ENCODE measurements at places on chromosomes 11 and 22.

GRCh38 chr11:44615041-44615755, 49.7 kb downstream of the CD82 start:
- no peaks in the 10 kb centered on the region for H3K36me3 ChIP-seq
- DNase-seq = no peak
- no peaks in the 10 kb centered on the region for H3K27me3 ChIP-seq
- no peaks in the 10 kb centered on the region for H3K4me1 ChIP-seq
- H3K4me3 ChIP-seq = no peak overlapping the region
- no peak overlapping the region for H3K27ac ChIP-seq

- DNase-seq = no peak
- peaks cover 5% of the 10 kb centered on the region for H3K4me1 ChIP-seq
- H3K27ac ChIP-seq = peak overlapping the region; percentile 58
- H3K4me3 ChIP-seq = no peak overlapping the region
Observed at GRCh38 chr11:64661146-64661545, 61.9 kb downstream of the NRXN2 start.

DNA sequence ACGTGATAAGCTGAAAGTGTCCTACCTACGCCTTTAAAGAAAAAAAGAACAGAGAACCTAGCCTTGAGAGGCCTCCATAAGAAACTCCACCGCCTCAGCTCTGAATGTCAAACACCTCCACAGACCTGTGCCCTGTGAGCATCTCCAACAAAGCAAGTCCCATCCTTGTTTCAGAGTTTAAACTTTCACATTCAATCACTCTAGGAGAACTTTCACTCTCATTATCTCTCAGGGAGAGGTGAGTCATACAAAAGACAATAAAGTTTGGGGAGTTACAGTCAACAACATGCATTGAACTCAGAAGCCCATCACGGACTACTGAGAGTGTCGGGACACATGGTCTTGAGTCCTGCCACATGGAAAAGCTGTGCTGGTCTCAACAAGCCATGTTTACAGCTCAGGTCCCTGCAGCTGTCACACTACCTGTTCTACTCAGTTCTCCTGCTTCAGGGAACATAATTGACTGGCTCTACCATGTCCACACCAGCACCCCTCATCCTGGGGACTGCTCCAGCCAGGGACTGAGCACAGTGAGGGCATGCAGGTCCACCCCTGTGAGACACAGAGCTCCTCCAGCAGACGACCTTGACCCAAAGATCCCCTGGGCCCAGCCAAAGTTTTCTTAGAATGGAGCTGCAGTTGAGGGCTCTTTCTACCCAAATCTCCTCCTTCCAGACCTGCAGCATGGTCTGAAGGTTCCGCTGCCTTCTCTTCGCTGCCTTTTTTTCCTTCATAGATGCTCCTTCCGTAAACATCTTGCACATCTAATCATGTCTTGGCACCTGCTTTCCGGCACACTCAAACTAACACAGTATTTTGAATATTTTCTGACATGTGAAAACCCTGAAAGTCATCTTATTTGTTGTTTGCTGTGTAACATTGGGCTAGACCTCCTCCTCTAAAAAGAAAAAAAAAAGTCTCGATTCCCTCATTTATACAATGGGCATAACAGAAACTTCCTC, 114.9 kb downstream of the ETS1 start:
- H3K4me3 ChIP-seq = no peak overlapping the region
- no peak for DNase-seq
- peaks cover 31% of the 10 kb centered on the region for H3K4me1 ChIP-seq
- no peaks in the 10 kb centered on the region for H3K27me3 ChIP-seq
- peaks cover 6% of the 10 kb centered on the region for H3K36me3 ChIP-seq

- no peak overlapping the region for H3K27ac ChIP-seq
- H3K27me3 ChIP-seq = no peaks in the 10 kb centered on the region
- H3K4me3 ChIP-seq = no peak overlapping the region
- H3K36me3 ChIP-seq = no peaks in the 10 kb centered on the region
- H3K4me1 ChIP-seq = peaks cover 85% of the 10 kb centered on the region
Observed at GRCh38 chr22:36359470-36359996, 28.2 kb downstream of the MYH9 start.

DNA sequence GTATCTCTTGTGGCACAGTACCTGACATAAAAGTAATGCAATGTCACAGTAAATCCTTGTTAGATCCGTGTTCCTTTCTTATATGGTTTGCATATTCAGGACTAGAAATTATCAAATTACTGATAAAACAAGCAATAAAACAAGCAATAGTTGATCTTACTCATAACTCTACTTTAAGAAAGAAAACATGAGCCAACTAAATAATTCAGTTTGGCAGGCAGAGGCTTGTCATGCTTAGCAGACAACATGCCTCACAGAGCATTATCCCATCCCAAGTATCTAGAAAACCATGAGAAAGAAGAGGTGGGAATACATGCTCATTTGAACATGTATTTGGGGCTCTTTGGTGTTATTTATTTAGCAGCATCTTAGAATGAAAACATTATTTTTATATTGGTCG, 241.9 kb downstream of the SOX6 start:
- peaks cover 23% of the 10 kb centered on the region for H3K4me1 ChIP-seq
- no peak overlapping the region for H3K27ac ChIP-seq
- DNase-seq = no peak
- H3K4me3 ChIP-seq = no peak overlapping the region

DNA sequence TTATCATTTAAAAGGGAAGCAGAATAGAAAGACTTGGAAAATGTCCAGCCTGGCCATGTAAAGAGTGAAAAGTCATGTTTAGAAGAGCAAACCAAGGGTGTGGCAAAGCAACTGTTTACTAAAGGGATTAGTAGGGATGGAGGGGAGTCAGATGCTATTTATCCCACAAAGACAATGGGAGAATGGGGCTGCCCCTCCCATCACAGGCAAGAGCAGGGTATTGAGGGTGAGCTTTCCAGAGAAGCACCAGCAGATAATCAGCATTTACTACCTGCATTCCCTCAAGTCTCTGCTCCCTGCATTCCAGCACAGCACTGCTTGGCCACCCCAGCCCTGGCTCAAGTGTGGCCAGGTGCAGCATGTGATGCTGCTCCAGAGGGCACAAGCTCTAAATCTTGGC, 18.5 kb upstream of the QSER1 start:
- H3K4me1 ChIP-seq = no peaks in the 10 kb centered on the region
- no peaks in the 10 kb centered on the region for H3K27me3 ChIP-seq
- H3K4me3 ChIP-seq = no peak overlapping the region
- no peaks in the 10 kb centered on the region for H3K36me3 ChIP-seq

DNA sequence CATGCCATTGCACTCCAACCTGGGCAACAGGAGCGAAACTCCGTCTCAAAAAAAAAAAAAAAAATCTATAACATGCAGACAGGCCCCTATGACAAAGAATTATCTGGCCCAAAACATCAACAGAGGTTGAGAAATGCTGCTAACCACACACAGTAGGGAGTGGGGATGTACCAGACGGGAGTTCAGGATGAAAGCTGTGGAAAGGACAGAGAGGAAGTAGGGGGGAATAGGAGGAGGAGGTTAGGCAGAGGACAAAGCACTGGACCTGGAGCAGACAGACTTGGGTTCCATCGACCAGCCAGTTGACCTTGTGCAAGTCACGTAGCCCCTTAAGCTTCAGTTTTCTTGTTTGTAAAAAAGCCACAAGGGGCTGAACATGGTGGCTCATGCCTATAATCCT, 12.5 kb downstream of the LRP4 start:
- H3K4me3 ChIP-seq = no peak overlapping the region
- no peaks in the 10 kb centered on the region for H3K36me3 ChIP-seq
- no peaks in the 10 kb centered on the region for H3K27me3 ChIP-seq
- H3K4me1 ChIP-seq = peaks cover 9% of the 10 kb centered on the region
- no peak for DNase-seq

DNA sequence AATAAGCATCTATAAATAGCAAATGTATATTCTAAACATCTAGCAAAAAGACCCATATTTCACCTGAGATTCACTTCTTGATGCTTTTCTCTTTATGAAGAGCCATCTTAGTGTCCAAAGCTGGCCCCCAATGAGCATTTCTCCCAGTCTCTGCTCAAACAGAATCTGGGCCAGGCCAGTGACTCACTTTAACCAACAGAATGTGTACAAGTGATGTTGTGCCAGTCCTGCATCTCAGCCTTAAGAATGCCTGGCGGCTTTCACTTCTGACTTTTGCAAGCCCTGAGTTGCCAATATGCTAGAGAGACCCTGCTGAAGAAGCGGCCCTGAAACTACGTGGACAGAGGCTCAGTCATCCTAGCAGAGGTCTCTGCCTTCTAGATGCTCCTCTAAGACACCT, 6.9 kb upstream of the COPB1 start:
- no peaks in the 10 kb centered on the region for H3K4me1 ChIP-seq
- no peak overlapping the region for H3K27ac ChIP-seq
- no peak for DNase-seq
- no peaks in the 10 kb centered on the region for H3K27me3 ChIP-seq
- peaks cover 81% of the 10 kb centered on the region for H3K36me3 ChIP-seq

DNA sequence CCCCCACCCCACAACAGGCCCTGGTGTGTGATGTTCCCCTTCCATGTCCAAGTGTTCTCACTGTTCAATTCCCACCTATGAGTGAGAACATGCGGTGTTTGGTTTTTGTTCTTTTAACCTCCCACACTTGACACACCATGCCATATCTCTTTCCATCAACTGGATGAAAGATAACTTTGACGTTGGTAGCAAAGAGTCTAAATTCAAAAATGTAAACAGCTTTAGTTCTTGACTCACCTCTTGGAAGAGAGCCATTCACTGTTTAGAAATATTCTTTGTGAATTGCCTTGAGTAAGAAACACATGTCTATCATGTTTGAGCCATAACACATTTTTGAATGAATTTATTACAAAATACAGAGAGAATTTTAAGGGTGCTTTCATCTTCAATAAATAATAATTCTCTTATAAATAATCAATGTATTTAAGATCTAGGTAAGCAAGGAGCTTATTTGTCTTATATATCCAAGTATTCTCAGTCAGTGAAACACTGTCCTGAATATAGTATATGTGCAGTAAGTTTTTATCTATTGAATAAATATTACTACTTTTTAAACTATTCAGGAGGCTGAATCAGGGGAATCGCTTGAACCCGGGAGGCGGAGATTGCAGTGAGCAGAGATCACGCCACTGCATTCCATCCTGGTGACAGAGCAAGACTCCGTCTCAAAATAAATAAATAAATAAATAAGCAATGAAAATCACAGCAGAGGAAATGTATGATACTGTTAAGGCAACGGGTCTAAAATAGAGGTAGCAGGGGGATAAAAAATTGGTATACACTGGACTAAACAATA, 6.7 kb downstream of the CARD18 start:
- no peak for DNase-seq
- no peak overlapping the region for H3K27ac ChIP-seq
- H3K4me1 ChIP-seq = no peaks in the 10 kb centered on the region
- no peaks in the 10 kb centered on the region for H3K27me3 ChIP-seq

- DNase-seq = peak; percentile 48
- H3K4me1 ChIP-seq = peaks cover 5% of the 10 kb centered on the region
- peak within 1 kb of the TSS; percentile 71 for H3K4me3 ChIP-seq
- H3K36me3 ChIP-seq = no peaks in the 10 kb centered on the region
- H3K27me3 ChIP-seq = no peaks in the 10 kb centered on the region
Observed at GRCh38 chr11:73308003-73308960, at the start of gene ARHGEF17. Gene ARHGEF17 (plus strand): TSS chr11:73308276. CDS start chr11:73308639, 363 bp downstream.

DNA sequence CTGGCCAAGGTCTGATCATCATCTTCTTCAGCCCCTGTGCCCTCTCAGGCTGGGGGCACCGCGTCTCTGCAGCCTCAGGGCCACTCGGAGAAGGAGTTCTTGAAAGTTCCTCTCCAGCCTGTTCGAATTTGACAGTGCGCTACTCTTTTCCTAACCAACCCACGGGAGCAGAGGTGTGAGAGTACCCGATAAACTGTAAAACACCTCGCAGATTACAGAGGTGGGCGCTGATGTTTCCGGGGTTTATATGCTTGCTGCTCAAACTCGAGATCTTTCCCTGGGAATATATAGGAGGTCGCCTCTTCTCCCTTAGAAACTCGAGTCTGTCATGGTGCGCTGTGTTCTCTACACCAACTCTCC, 515 bp downstream of the CTR9 start:
- peaks cover 6% of the 10 kb centered on the region for H3K4me1 ChIP-seq
- peak overlapping the region; percentile 60 for H3K4me3 ChIP-seq
- H3K36me3 ChIP-seq = peaks cover 36% of the 10 kb centered on the region
- no peak for DNase-seq

DNA sequence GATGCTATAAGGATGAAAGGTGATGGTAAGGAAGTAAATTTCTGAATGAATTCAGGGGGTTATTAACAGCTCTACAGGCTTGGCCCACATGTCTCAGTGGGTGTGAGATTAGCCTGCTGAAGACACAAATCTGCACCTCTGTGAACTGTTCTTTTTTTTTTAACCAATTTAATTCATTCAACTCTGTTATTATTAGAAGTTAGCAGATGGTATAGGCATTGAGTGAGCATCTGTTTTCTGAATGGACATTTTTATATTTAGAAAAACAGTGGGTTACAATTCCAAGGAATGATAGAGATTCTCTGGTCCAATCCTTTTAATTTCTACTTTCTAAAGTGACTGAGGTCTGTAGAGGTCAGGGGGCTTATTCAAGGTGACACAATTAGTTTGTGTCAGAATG, 122.0 kb upstream of the SORL1-AS1 start:
- no peak for DNase-seq
- H3K4me3 ChIP-seq = no peak overlapping the region
- no peaks in the 10 kb centered on the region for H3K27me3 ChIP-seq
- H3K27ac ChIP-seq = peak overlapping the region; percentile 14
- H3K4me1 ChIP-seq = peaks cover 8% of the 10 kb centered on the region
- no peaks in the 10 kb centered on the region for H3K36me3 ChIP-seq

DNA sequence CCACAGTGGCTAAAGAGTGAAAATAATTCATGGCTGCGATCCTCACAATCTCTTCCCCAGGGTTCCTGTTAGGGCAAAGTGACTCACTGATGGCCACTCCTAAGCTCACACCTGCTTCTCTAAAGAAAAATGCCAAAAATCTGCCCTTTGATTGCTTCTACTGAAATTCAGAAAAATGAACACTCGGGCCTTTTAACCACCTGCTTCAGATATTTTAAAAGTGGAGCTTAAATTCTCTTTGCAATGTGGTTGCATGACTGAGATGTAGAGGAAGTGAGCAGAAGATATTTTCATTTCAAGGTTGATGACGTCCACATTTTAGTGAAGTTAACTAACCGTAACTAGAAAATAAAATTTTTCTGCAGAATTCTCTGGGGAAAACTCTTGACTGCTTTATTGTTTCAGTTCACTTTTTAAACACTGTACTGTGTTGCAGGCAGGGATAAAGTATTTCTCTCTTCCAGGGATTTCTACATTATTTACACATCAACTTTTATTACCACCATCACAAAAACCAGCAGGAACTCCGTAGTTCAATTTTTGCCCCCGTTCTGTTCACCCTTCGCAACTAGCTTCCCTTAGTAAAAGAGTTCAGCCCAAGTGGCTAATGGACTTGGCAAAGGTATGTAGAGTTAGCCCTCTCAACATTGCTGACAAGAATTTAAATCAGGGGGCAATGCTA, 8.5 kb downstream of the RAB30 start:
- H3K4me1 ChIP-seq = peaks cover 35% of the 10 kb centered on the region
- H3K4me3 ChIP-seq = no peak overlapping the region
- H3K27ac ChIP-seq = peak overlapping the region; percentile 61
- DNase-seq = no peak
- H3K36me3 ChIP-seq = no peaks in the 10 kb centered on the region
